HFFc6 (cell line): ENCODE measurements at places on chromosomes 4 and X. TPM values are rescaled to one million over a fixed set of nuclear protein-coding genes. Genes with fewer than 3 reads are reported as not detected.

The QDPR gene
- total RNA-seq, result 41.0 to 46.2 TPM (median 43.6 TPM) in 3 replicates

The FGG gene
- not detected in 3 replicates for total RNA-seq

GRCh38 chr4:10773010-10773409 is 88.4 kb upstream of the CLNK start:
- DNase-seq, result no peak
- no peaks in the 10 kb centered on the region; the same call in 1 of the 2 replicates for H3K27me3 ChIP-seq
- no peak overlapping the region for H3K27ac ChIP-seq

DNA sequence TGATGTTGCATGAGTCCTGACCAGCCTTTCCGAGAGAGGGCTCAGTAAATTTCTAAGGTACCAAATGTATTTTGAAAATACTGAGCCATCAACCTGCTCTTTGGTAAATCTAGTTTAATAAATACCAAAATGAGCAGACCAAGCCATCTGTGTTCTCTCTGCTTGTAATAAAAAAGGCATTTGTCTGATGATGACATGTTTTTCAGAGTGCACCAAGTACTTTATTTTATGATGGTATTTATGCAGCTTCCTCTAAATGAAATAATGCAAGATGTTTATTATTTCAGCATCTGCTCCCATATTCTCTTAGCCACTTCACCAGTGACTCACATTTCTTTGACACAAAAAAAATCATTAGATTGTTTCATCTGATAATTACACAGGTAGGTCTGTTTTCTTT is 700.5 kb downstream of the TRIML1 start:
- H3K4me3 ChIP-seq, result no peak overlapping the region
- DNase-seq, result no peak
- no peaks in the 10 kb centered on the region for H3K36me3 ChIP-seq
- no peaks in the 10 kb centered on the region; the same call in 1 of the 2 replicates for H3K27me3 ChIP-seq

DNA sequence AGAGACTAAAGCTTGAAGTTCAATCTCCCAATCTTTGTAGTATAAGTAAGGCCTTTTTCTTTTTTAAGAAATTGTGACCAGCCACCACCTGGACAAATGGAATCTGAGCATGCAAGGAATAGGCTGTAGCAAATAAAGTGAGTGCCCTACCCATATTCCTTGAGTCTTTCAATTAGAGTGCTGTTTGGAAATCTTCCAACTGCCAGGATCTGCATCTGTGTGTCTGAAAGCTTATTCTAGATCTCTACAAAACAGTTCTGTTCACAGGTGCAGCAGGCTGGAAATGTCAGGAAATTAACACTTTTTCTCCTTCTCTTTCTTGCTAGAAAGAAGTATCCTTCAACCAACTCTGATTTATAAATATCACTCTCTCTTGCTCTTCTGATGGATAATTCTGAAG is 76.7 kb upstream of the NDST3 start:
- no peak overlapping the region for H3K4me3 ChIP-seq
- no peak overlapping the region for H3K27ac ChIP-seq
- H3K36me3 ChIP-seq, result no peaks in the 10 kb centered on the region
- no peaks in the 10 kb centered on the region; the same call in 1 of the 2 replicates for H3K27me3 ChIP-seq
- DNase-seq, result no peak

DNA sequence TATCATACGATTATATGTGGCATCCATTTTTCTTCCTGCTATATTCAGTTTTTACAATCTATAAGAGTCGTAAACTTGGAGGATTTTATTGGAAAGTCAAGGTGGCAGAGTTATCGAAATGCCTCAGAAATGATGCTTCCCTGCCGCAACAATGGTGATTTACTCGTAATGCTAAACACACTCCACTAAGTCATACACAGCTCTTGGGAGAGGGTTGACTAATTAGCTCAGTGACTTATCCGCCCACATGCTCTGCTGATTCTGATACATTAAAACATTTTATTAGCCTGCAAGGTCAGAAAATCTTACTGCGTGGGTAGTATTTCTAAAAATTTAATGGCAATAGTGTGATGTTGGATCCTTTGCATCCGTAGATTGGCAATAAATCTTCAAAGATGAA is 420.1 kb downstream of the ARAP2 start:
- no peak overlapping the region for H3K4me3 ChIP-seq
- no peak for DNase-seq
- H3K27me3 ChIP-seq, result no peaks in the 10 kb centered on the region
- H3K27ac ChIP-seq, result no peak overlapping the region
- H3K36me3 ChIP-seq, result no peaks in the 10 kb centered on the region
